CD4-positive, alpha-beta T cell treated with Interleukin-15 for 1 hour (primary cell): ENCODE measurements at places on chromosomes 16 and 17.
A peak's percentile ranks its signal among the peaks of the same experiment; 100 is the strongest.

DNA sequence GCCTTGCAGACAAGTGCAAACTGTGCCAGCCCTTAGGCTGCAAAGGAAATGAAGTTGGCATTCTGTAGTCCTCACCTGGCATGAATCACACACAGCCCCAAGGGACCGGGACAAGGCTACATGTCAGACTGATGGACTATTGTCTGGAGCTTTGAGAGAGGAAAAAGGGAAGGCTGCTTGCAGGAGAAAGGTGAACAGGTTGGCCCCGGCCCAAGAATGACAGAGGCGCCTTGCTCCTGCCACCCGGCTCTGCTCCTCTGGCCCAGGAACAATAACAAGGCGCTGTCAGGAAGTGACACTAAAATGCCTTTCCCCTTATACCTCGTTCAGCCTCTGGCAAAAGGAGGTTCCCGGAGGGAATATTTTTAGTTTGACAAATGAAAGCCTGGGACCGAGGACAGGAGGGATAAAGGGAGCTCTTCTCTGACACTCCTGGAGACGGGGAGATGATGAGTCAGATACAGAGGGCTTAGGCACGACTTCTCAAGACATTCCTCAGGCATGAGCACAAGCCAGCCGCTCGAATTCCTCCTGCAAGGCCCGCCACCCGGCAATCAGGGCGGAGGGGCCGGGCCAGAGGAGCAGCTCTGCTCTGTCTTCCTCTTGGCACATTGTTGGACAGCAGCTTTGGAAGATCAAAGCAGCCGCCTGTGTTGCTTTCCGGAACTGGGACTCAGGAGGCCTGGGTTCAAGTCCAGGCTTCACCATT, 105.8 kb downstream of the NOG start:
- no peak for DNase-seq

DNA sequence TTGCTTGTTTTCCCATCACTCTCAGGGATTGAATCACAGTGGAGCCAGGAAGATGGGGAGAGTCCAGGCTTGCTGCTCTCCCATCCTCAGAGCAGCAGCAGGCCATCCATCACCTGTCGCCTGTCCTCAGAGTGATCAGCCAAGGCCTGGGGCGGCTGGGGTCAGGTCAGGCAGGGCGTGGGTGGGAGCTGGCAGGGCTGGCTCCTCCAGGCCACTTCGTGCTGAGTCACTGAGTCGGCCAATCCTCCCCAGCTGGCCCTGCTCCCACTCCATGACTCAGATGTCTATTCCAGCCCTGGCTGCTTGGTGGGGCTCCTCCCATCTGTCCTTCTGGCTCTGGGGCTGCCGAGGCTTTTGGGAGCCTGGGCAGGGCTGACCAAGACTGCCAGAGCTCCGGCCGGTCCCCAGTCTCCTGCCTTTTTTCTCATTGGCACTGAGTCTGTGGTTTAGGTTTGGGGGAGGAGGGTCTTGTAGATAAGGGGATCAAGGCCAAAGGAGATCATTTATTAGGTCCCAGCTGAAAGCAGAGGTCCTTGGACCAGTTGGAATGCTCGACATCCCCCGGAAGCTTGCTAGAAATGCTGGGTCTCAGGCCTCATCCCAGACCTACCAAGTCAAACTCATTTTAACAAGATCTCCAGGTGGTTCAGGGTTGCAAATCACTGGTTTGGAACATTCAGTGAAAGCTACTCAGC, 72.7 kb downstream of the ABCC1 start:
- DNase-seq, result peak; percentile 31

GRCh38 chr16:77840673-77841501, 52.5 kb downstream of the VAT1L start:
- no peak for DNase-seq

DNA sequence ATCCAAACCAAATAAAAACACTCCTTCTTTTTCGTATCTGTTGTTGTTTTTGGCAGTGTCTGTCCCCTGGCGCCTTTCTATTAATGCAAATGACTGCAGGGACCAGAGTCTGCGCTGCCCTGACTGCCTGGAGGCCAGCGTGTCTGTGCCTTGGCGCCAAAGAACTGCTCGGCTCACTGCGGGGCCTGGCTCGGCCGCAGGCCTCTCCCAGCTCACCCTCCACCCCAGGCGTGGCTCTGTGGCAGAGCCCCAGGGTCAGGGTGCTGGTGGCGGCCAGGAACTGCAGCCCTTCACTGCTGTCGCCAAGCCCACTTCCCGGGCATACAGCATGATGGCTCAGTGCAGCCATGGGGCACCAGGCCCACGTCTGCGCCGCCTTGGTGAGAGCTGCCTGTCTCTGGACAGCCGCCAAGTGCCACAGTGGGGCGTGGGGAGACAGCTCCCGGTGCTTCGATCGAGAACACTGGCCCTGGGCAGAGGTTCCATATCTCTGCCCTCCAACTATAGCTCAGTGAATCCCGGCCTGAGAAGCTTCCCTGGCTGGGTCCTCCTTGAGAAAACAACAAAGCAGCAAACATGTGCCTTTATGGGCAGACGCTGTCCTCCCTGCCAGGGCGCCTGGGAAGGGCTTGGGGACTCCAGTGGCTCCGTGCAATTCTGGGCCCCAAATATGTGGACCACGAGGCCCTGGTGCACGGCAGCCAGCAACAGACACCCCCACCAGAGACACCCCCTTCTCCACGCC, 11.1 kb downstream of the CANT1 start:
- no peak for DNase-seq

DNA sequence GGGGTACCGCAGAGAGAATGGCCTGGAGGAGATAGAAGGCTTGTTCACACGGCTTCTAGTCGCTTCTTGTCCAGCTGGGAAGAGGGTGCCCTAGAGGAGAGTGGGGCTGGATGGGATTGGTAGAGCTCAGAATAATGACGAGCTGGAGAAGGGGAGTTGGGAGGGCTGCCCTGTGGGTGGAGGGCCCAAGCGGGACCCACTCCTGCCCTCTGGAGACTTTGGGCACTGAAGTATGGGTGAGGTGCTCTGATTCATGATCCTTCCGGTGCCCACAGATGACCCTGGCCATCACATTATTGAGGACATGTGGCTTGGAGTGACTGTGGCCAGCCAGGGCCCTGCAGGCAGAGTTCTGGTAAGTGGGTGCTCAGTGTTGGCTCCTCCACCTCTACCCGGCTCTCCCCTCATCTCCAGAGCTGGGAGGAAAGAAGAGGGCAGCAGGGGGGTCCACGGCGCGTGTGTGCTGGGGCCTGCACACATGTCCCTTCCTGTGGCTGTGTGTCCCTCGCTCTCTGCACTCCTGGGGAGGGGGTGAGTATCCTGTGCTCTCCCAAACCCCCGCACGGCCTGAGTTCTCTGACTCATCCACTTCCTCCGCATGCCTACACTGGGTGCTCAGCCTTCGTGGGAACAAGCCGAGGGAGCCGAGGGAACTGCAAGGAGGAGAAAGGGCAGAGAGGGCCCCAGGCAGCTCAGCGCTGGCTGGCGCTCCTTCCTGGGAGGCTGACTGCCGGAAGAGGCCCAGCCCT, 8.5 kb downstream of the ITGA3 start:
- no peak for DNase-seq

DNA sequence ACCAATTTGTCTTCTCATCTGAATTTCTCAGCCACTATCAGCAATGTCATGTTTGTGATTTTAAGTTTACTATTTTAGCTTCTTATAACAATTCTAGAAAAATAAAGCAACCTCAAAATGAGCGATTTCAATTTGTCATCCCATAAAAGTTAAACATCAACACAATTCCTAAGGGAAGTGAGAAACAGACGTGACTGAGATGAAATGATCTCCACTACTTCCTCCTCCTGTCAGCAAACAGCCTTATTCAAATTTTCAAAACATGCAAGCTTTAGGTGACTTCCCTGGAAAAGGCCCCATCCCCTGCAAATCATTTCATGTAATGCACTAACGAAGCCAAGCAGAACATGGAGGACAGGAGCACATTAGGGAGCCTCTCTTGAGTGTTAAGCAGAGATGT, 64.9 kb downstream of the ZNF652 start:
- DNase-seq, result no peak

DNA sequence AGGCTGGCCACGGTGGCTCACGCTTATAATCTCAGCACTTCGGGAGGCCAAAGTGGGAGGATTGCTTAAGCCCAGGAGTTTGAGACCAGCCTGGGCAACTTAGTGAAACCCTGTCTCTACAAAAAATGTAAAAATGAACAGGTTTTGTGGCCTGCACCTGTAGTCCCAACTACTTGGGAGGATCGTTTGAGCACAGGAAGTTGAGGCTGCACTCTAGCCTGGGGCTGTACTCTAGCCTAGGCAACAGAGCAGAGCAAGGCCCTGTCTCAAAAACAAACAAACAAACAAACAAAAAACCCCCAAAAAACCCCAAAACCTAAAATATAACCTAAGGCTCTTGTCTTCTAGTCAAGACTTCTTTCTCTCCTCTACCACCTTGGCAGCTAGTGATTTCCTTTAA, 7.4 kb upstream of the HIGD1B start:
- no peak for DNase-seq

DNA sequence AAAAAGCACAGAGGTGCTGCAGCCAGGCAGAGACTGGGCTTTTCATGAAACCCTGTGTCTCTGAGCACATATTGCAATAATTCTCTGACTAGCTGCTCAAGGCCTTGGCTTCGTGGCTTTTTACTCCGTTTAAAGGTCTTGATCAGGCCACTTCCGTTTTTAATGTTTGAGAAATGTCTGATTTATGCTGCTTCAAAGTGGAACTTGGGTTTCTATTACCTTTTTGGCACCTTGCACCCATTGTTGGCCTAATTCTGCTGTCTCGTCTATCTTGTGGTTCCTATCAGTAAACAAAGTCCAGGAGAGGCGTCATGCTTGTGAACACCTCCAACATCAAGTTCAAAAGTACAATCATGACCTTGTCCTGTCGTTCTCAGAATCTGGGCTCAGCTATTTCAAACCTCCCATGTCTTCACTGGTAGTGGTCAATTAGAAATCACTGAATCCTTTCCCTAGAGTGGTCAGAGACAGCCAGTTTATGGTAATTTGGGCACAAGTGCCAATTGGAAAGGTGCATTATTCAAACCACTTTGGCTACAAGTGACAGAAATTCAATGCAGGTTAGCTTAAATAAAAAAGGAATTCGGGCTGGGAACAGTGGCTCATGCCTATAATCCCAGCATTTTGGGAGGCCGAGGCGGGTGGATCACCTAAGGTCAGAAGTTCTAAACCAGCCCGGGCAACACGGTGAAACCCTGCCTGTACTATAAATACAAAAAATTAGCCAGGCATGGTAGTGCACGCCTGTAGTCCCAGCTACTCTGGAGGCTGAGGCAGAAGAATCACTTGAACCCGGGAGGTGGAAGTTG, 33.3 kb upstream of the METTL9 start:
- no peak for DNase-seq
